NCI-H1694 (cell line): ENCODE measurements at places on chromosomes 4 and X.

DNA sequence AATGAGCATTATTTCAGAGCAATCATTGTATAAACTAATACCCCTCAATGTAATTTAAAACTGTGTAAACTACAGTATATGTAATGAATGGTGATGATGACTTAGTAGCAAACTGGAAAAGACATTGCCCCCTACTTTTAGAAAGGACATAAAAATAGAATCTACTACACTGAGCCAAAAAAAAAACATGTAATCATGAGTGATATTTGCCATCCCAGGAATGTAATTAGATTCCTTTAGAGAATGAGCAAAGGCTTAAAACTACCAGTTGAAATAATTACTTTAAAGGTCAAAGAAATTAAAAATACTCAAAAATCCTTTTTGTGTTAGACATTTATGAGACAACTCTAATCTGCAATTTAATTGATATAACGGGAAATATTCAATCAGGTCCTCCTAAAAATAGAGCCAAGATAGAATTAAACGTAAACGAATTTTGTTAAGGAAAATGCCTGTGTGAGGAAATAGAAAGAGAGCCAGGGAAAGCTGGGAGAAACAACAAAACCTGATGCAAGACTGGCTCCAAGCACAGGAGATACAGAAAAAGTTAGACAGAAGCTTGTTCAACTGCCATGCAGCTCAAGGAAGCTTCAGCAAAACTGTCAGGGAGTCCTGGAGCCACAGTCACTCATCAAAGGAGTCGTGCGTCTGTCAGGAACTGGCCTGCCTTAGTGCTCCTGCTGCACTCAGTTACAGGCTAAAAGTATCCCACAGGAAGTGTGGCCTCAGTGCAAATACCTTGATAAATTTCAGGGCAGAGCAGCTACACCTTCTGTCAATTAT lies 655.7 kb upstream of the INTU start:
- no peak for DNase-seq

DNA sequence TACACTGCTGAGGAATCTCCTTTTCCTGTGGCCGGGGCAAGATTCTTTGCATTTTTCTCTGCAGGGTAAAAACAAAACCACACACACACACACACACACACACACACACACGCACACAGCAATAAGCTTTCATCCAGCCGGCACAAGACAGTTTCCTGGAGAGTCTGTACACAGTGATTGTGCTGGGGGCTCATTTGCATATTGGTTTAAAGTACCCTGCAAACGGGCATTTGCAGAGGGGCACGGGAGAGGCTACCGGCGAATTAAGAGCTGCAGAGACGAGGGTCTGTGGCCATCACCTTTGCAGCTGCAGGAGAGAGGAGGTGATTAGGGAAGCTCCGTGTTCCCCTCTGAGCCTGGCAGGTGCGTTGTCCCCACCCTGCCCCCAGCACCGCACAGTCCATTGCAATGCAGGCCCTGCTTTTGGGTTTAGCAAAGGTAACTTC lies 219.9 kb downstream of the SHOX start:
- DNase-seq: no peak

DNA sequence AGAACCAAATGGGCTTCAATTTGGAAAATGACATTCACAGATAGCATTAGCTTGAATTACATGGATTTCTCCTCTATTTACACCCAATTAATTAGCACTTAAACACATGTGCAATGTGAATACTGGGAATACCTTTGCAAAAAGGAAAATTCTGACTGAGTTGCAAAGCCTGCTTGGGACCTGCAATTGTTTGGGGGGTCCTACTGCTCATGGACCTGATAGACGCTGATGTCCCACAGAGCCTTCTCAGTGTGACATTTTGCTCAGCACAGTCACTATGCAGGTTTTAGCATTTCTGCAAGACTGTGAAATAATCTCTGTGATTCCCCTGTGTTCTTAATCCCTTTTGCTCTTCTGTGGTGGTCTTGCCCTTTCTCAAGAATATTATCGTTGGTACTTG lies 101.2 kb upstream of the PGRMC2 start:
- no peak for DNase-seq

- peak; percentile 38 for DNase-seq
Measured at GRCh38 chrX:70444326-70444945, at the start of gene DLG3. Gene DLG3, plus strand, starts transcription at chrX:70444835. Its CDS starts 367 bp downstream, at chrX:70445202.

- DNase-seq: no peak
Measured at GRCh38 chr4:113270520-113271319, 221.3 kb downstream of the ANK2 start.

GRCh38 chr4:42398171-42398870 lies 1.0 kb downstream of the SHISA3 start:
- no peak for DNase-seq

GRCh38 chr4:145285928-145286327 lies 105.5 kb upstream of the OTUD4 start:
- no peak for DNase-seq

DNA sequence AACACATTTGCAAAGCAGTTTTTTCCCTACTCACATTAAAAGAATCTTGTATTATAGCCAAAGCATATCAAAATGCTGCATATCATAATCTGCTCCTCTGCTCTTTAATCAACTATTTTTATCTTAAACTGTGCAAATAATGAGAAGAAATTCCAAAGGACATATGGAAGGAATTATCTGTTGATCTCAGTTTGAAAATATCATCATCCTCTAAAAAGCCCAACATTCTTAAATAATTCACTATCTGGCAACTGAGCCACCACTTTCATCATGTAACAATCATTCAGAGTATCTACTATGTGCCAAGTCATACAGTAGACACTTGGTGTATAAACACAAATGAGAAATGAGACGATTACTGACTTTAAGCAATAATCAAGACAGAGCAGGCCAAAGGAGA lies 63.0 kb downstream of the PRSS12 start:
- DNase-seq: no peak

- no peak for DNase-seq
Measured at GRCh38 chr4:180900781-180901180, 1342.4 kb upstream of the TENM3 start.

GRCh38 chr4:184529283-184529682 lies 54.9 kb upstream of the IRF2 start:
- no peak for DNase-seq

DNA sequence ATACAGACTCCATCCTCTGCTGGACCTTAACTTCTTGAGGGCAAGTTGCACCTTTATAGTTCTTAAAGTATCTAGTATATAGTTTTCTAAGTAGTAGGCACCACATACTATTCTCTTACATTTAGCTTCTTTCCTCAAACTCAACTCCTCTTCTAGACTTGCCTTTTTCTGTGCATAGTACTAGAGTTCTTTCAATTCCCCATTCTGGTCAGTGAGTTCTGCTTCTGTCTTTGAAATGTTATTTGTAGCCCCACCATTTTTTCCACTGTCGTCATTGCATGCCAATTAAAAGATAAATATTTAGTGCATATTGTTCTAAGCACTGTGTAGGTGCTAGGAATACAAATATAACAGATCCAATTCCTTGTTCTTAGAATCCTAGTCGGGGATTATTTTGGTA lies 31.6 kb downstream of the CDKL5 start:
- no peak for DNase-seq

GRCh38 chr4:24226667-24227066 lies 336.8 kb upstream of the PPARGC1A start:
- no peak for DNase-seq

DNA sequence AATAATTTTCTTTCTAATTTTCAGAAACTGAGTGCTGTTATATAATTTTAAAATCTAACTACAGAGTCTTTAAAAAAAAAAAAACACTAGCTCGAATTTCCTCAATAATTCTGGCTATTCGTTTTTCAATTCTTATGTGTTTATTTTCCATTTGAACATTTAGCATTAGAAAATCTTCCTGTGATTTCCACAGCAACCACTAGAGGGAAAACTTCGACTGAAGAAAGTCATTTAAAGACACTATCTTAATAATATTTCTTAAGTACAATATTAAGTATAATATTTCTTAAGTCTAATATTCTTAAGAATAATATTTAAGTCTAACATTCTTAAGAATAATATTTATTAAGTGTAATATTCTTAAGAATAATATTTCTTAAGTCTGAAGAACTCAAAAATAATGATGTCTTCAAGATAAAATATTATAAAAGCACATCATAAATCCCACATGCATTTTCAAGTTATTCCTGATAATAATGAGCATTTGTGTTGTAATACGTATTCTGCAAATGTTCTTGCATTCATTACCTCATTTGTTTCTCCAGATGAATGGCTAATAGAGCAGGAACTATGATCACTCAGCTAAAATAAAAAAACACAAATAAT lies 118.4 kb upstream of the WDR17 start:
- no peak for DNase-seq

DNA sequence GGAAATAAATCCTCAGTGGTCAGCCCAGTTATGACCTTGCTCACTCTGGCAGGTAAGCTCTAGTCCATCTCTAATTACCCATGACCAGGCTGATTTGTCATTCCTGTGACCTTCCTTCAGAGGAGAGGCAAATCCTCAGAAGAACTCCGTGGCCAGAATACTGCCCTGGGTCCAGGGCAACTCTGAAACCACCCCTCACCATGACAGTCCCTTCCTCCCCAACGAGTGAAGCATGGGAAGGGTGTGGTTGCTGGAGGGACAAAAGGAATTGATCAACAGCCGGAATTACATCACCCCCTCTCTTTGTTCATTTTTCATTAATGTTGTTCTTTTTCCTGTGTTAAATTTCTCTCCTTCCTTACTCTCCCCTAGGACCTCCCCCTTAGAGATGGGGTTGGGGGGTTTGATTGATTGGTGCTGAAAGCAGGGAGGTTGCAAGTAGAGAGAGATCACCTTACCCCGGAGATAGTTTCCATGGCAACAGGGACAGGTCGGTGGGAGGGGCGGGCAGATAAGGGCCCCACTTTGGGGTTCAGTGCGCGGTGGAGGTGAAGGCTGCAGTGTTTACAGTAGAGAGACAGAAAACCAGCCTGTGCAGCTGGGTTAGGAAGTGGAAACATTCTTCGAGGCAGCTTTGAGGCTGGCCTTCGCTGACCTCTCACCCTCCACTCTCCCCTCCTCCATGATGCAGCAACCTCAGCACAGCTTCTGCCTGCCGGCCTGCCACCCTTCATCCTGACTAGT lies 647.4 kb downstream of the BCOR start:
- no peak for DNase-seq

DNA sequence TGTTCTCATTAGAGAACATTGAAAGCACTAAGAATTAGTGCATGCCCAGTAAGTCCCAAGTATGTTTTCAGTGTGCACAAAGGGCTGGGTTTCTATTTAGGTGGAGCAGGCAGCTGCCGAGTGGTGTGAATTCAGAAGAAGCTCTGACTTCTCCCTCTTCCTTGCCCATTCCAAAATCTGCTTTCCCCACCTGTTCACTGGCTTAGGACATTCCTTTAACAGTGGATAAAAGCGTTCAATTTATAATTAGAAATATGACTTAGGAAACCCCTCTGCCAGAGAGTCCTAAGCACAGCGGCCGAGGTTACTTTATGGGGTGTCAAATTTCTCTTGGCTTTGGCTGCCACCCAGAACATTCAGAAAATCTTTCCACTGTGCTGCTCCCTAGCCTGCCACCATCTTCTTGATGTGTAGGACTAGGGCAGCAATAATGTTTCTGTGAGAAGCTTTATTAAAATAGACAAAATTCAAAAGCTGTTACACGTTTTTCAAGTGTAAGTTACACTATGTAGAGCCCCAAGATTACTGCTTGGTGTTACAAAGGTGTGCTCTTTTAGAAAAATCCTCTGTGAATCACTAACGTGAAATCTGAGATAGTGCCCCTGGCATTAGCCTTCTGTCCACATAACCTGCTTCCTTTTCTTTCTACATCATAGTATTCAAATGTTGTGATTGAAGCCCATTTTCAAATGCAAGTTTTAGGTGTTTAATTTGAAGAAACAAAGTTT lies 191.6 kb upstream of the ANKRD50 start:
- DNase-seq: peak; percentile 17

- DNase-seq: peak; percentile 44
Measured at GRCh38 chr4:153643406-153644383, 40.4 kb upstream of the TLR2 start.

DNA sequence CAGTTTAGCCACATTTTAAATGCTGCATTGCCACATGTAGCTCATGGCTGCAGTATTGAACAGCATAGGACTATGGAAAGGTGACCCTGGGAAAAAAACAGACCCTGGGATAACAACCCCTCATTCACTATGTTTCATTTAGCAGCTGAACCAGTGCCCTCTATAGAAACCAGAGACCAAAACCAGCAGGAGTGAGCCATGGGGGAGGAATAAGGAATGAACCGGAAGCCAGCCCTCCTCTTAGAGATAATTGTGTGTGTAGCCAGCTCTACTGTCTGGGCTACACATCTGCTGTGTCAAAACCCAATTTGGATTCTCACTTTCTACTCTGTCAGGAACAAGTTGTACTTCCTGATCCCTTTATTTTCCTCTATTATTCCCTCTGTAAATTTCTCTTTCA lies 158.5 kb upstream of the S100G start:
- DNase-seq: no peak

DNA sequence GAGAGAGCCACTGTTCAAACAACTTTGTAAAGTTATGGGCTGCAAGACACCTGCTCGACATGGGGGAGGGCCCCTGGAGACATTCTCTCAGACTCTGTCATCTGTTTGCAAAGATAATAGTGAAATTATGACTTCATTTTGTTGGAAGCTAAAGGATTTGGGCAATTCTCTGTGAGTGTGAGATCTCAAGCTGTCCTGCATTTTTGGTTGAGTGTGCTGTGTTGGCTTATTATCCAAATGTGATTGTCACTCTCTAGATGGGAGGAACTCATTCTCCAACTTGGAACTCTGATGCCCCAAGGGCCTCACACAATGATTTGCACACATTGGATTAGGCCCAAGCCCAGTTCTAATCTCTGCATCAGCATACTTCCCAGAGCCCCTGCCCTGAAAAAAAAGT lies 63.7 kb downstream of the STK32B start:
- no peak for DNase-seq

DNA sequence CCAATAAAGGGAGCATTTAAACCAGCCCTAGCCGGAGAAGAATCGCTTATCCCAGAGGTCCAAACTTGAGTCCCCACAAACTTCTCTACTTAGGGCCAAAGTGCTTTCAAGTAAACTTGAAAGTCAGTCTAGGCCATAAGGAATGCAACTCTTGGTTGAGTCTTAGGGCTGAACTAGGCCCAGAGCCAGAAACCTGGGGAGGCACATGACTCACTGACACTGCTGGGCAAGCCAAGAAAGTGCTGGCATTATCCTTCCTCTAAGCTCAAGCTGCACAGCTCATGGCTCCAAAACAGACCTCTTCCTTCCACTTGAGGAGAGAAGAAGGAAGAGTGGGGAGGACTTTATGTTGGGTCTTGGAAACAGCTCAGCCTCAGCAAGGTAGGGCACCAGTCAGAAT lies 1257.3 kb upstream of the DIAPH2 start:
- DNase-seq: no peak

DNA sequence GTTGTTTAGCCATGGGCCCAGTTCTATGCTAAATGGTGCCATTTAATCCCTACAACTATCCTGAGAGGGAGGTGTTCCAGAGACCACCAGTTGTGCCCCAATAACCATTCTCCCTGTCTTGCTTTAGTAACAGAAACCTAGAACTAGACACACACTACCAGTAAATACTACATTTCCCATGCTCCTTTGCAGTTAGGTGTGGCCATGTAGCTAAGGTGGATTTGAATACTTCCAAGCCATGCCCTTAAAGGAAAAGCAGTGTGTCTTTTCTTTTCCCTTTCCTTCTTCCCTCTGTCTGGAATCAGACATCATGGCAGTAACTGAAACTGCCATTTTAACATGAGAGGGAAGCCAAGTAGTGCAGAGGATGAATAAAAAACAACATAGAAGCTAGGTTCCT lies 90.9 kb upstream of the TMEM33 start:
- DNase-seq: no peak

GRCh38 chr4:1465173-1466033 lies 59.2 kb upstream of the NKX1-1 start:
- DNase-seq: no peak

- DNase-seq: no peak
Measured at GRCh38 chrX:13008189-13008533, 33.3 kb downstream of the TMSB4X start.

- DNase-seq: no peak
Measured at GRCh38 chr4:5018096-5018495, 1.2 kb downstream of the CYTL1 start.
